ENCODE measurements at places on chromosomes 6 and 20.

- no peak for DNase-seq
Measured at GRCh38 chr20:46272389-46273047, 35.8 kb downstream of the CDH22 start.

DNA sequence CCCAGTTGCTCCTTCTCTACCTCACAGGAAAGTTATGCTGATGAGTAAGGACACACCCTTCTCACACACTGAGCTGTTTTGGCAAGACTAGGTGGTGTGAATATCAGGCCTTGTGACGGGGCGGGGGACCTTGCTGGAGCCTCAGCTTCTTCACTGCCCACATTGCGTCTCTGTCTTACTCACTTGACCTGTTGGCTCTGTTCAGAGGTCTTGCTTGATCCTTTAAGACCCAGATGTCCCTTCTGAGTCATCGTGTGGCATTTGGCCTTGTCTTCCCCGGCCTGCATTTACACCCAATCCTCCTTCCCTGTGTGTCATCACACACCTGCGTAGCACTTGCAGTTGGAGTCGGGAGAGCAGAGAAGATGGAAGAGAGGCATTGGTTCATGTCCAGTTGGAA, 8.3 kb upstream of the PRND start:
- no peak for DNase-seq

- no peak for DNase-seq
Measured at GRCh38 chr20:44041001-44041400, 126.3 kb downstream of the TOX2 start.

- no peak for DNase-seq
Measured at GRCh38 chr6:96812077-96812703, 25.1 kb downstream of the GPR63 start.

- DNase-seq = peak; percentile 35
Measured at GRCh38 chr20:51624157-51624731, 81.7 kb upstream of the NFATC2 start.

DNA sequence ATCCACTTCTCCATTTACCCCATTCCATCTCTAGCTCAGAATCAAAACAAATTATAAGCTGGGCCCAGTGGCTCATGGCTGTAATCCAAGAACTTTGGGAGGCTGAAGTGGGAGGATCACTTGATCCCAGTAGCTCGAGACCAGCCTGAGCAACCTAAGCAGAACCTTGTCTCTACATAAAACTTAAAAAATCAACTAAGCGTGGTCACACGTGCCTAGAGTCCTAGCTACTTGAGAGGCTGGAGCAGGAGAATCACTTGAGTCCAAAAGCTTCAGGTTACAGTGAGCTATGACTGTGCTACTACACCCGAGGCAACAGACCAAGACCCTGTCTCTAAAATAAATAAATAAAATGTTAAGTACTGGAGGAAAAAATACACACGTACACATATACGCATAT, 74.7 kb upstream of the RUNX2 start:
- DNase-seq = no peak

DNA sequence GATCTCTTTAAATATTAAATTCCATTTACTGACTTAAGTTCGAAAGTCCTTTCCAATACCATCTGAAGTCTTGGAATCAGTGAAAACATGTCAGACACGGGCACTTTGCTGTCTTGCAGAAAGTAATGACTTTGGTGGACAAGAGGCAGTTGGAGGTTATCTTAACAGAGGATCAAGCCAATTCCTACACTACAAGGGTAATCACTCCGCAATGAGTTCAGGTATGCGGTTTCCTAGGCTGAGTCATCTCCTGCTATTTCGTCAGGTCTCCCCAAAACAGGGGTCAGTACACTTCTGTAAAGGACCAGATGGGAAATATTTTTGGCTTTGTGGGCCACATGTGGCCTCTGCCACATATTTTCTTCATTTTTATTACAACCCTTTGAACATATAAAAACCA, 656.6 kb downstream of the KIF16B start:
- DNase-seq = no peak

DNA sequence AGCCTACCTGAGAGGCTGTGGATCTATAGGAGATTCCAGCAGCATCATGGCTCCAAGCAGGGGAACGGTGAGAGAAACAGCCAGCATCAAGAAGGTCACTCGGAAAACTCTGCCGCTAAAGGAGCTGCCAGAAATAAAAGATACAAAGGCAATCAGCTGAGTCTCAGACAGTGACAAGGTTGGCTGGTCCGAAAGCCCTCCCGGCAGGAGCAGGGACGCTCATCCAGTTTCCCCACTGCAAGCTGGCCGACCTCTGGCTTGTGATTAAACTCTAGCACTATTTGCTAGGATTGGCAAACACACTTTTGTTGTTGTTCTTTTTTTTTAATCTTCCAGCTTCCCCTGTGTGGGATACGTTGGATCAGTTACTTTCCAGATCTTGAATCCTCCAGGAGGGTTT, 8.7 kb downstream of the APMAP start:
- DNase-seq = no peak

- DNase-seq = no peak
Measured at GRCh38 chr20:23668477-23668951, 20.3 kb downstream of the CST4 start.

GRCh38 chr20:3781153-3781910, at the start of gene SPEF1:
Gene SPEF1 (minus strand): TSS chr20:3781448. CDS start chr20:3781287, 161 bp downstream.
- no peak for DNase-seq

DNA sequence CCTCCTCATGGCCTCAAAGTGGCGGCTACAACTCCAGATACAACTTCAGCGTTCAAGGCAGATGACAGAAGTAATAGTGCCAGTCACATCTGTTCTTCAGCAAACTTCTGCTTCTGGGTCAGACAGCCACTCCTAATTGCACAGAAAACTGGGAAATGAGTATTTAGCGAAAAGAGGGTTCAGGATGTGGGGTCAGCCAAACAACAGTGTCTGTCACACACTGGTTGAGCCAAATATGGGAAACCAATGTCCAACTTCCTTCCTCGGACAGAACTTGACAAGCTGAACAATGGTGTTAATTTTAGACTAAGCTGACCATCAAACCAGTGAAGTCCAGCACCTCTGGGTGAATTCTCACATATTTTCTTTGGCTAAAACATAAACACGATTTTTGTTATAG, 22.1 kb downstream of the NUDT3 start:
- no peak for DNase-seq

GRCh38 chr6:44178424-44179071, 19.9 kb downstream of the CAPN11 start:
- DNase-seq = no peak

DNA sequence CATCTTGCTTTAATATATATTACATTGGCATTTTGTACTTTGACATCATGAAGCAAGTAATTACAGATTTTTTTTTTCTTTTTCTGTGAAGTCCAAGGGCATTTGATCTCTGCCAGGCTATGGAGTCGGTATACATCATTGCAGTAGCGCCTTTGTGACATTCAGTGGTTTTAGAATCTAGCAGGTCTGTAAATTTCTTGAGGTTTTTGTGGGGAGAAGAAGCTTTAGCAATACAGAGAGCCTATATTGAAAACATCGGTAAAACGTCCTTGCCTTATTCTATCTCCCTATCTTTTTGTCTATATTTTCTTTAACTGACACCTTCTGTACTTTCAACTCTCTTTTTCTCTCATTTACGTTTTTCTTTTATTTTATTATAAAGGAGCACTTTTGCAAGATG, 47.2 kb downstream of the DUSP22 start:
- no peak for DNase-seq

DNA sequence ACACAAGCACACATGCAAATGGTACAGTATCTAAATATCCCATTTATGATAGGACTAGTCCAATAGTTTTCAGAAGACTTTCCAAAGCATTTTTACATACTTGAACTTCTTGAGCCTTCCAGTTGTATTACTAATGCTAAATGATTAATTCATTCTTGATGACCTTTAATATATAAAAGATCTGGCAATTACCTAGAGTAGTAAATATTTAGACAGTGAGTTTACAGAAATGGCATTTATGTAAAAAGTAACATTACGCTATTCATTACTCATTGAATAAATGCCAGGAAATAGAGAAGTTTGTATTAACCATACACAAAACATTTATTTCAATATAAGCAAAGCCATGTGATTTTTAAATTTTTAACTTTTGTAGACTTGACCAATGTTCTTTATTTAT, 158.8 kb downstream of the DST start:
- no peak for DNase-seq

GRCh38 chr20:3233131-3233990, 5.6 kb downstream of the SLC4A11 start:
- DNase-seq = no peak

DNA sequence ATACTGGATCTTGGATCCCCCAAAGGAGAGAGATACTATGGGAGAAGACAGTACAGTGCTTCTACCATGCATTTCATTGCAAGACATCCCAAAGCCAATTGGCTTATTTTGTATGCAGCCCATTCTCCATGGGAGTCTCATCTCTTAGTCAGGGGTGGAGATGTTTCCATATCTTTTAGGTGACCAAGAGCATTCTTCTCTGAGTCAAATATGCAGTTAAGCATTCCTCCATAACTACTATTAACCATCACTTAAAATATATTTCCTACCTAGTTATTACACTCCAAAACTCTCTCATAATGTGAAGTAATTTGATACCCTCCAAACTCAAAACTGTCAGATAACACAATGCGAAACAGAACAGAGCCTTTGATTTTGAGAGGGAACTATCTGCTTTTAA, 542.6 kb downstream of the HDGFL1 start:
- DNase-seq = no peak

GRCh38 chr6:44300292-44300823, 12.8 kb downstream of the AARS2 start:
- DNase-seq = no peak

GRCh38 chr6:27224729-27225128, 22.8 kb upstream of the PRSS16 start:
- DNase-seq = no peak

DNA sequence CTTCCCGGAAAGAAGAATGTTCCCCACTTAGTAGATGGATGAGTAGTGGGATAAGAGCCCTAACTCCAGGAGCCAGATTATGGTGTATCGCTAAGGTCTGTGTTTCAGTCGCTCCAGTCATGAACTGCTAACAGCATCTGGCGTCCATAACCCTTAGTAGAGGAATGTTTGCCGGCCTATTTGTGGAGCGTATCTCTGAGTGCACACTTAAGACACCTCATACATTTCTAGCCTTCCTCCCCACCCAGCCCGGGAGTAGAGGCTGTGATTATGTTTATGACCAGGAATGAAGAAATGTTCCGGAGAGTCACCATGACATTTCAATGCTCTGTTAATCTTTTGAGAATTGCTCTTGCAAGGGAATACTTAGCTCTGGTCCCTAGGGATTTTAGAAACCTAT, 251.1 kb upstream of the SOX4 start:
- DNase-seq = no peak

DNA sequence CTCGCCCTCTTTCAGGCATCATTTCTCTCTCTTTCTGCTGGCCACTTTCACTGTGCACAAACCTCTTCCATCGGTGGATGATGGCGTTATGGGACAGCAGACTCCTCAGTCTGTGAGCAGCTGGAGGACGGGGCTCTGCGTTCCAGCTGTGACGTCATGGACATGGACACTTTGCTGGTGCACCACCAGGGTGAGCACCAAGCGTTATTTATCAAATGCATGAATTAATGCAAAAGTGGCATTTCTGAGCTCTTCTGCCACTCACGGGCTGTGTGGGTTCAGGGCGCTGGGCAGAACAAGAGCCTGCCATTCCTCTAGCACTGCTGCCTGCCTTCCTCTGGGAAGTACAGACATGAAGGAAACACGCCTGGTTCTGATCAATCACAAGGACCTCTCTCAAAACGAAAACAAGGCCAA, 82.9 kb upstream of the MPC1 start:
- no peak for DNase-seq

DNA sequence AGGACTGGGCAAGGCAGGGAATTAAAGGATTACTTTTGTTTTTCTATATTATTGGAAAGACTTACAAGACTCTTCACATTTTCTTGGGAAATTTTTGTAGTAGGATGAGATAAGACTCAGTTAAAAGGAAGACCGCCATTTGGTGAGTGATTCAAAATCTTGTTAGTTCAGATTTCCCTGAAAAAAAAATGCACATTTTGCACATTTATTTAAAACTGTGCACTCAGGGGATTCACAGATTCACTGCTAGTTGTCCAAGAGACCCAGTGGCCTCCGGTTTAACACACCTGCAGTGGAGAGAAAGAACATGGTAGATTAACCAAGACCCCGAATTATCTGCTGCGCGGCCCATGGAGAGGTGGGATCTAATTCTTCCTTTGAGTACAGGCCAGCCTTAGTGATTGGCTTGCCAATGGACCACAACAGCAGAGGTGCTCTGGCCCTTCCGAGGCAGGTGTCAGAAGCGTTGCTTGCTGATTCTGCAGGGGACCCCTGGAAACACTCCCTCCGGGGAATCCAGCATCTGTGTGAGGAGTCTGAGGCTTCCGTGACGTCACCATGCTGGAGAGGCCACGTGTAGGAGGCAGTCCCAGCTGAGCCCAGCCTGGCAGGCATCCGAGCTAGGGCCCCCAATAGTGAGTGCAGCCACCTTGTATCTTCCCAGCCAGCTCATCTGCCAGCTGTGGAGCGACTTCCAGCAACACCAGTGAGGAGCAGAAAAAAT, 68.9 kb downstream of the ZNF217 start:
- no peak for DNase-seq

- DNase-seq = no peak
Measured at GRCh38 chr6:133980168-133980567, 27.1 kb downstream of the TBPL1 start.

GRCh38 chr20:63100174-63100925, 93.6 kb upstream of the BHLHE23 start:
- no peak for DNase-seq

DNA sequence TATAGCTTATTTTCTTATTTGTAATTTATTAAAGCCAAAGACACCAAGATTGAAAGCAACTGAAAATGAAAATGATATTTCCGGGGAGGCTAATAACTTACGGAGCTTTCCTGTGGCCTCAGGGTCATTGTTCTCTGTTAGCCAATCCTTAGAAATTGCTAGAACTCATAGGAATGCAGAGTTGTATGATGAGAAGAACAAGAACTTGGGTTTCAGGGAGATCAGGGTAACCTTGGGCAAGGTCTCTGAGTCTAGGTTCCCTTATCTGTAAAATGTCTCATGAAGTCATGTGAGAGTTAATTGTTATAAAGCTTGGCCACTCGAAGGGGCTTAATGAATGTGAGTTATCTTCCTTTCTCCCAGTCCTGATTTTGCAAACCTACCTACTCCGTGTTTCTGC, 20.1 kb upstream of the SERINC3 start:
- no peak for DNase-seq

GRCh38 chr6:24858177-24858653, 59.5 kb upstream of the ARMH2 start:
- no peak for DNase-seq

GRCh38 chr6:5517796-5518195, 256.5 kb downstream of the FARS2 start:
- DNase-seq = no peak

Data from activated CD4-positive, alpha-beta T cell treated with anti-CD3 and anti-CD28 coated beads for 1 hour (primary cell).